Osteoblast (primary cell): ENCODE measurements at places on chromosomes 2 and 18. TPM values are rescaled to one million over a fixed set of nuclear protein-coding genes. Genes with fewer than 3 reads are reported as not detected.

The HOXD8 gene
- total RNA-seq = 3.3 and 5.6 TPM in 2 replicates

The HS1BP3 gene
- total RNA-seq = 47.4 and 47.8 TPM in 2 replicates

The LRP2 gene
- not detected in 2 replicates for total RNA-seq

The AAMP gene
- total RNA-seq = 85.7 and 97.0 TPM in 2 replicates

The SCN2A gene
- total RNA-seq = 2.2 and 5.0 TPM in 2 replicates

The PCARE gene
- total RNA-seq = not detected in 2 replicates

The C1QL2 gene
- not detected in 2 replicates for total RNA-seq

The UGT1A10 gene
- not detected in 2 replicates for total RNA-seq

The GAREM2 gene
- 1.4 and 2.4 TPM in 2 replicates for total RNA-seq

The C2orf81 gene
- total RNA-seq = 0.72 and 1.5 TPM in 2 replicates

The TRIM54 gene
- not detected in 2 replicates for total RNA-seq

The UCN gene
- 0.36 and 1.2 TPM in 2 replicates for total RNA-seq

The VWC2L gene
- total RNA-seq = not detected in 2 replicates

The TCF23 gene
- not detected in 2 replicates for total RNA-seq

The XDH gene
- total RNA-seq = under 0.01 TPM in 2 replicates

The RFX8 gene
- total RNA-seq = 7.6 and 10.0 TPM in 2 replicates

The PDE1A gene
- 42.0 and 69.2 TPM in 2 replicates for total RNA-seq

The LIMS4 gene
- total RNA-seq = 6.9 and 15.9 TPM in 2 replicates

The DYNAP gene
- not detected in 2 replicates for total RNA-seq
